ENCODE measurements at places on chromosomes 1 and 21.

DNA sequence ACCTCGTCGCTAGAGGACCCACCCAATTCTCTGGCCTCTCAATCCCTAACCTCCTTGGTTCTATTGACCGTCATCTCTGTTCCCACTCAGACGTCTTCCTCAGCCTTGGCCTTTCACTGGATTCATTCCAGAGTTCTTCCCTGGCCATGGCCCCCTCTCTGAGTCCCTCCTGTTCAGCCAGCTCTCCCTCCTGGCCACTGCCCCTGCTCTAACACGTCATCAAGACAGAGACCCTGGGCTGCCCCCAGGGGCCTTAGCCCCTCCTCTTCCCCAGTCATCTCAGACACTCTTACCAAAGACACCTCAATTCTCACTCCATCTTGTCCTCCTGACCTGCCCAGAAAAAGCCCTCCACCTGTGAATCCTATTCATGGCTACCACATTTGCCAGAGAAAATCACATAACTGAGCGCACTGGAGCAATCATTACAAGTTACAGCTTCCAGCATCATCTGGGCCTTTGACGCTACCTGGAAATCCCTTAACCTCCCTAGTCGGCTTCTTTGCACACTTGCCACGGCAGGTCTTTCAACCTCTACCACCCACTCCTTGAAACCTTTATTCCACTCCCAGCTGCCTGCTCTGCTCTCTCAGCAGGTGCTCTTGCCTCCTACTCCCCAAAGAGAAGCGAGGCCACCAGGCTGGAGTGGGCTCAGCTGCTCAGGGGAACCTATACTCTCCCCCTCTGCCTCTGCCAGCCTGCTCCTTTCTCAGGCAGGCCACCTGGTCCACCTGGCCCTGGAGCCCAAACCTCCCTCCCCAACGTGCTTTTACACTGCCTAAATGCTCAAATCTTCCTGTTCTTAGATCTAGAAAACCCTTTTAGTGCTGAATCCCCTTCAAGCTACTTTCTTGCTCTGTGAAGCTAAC is 14.0 kb downstream of the DCST2 start:
- no peak for DNase-seq

DNA sequence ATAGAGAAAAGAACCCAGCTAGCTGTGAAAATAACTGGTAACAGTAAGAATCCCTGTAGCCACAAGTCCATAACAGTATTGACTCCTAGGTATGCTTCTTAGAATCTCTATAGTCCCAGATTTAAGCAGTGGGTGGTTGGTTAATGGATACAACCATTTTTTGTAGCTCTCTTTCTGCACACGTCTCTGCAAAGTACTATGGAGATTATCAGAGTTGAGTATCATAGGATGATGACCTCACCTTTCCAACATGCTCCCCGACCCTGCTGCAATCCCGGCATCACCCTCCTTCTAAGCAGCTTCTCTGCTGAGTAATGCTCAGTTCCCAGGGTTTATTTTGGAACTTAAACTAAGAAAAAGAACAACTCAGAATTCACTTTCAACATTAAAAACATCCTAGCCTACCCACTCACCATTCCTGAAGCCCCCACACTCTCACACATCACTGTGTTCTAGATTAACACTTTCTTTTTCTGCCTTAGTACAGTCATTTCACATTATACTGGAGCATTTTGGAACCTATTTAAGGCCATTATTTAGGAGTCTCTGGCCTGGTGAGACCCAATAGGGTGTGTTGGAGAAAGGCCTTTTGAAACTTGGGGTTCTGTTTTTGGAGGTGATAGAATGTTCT is 2.7 kb downstream of the MLLT11 start:
- peak; percentile 71 for DNase-seq

- DNase-seq, result no peak
Measured at GRCh38 chr1:202149566-202149965, 5.0 kb upstream of the ARL8A start.

DNA sequence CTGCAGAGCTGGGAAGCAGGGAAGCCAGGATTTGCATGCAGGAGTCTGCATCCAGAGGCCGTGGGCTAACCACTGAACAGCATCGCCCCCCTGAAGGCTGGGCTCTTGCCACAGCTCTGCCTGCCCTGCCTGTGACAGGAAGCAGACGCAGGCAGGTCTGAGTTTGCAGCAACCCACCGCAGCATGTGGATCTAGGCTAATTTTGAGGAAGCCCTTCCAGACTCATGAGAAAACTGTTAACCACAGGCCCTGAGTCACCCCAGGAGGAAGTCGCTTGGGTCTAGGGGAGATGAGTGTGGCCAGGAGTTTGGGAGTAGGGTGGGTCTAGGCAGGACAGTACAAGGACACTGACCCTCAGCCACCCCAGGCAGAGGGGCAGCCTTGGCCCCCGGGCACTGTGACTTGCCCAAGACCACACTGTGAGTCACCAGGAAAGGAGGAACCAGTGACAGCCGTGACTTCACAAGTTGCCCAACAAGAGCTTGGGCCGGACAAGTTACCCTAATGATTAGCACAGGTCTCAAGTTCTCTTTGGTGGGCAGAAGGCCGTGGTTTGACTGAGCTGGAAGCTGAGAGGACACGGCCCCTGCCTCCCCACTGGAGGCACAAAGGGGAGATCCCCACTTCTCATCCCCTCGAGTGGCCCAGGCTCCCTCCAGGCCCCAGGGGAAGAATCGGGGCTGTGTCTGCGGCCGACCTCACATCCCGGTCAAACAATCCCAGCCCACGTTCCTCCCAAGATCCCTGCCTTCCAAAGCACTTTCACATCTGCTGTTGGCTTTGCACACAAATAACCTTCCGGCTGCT is 826 bp downstream of the LAPTM5 start:
- peak; percentile 70 for DNase-seq

- DNase-seq, result no peak
Measured at GRCh38 chr1:187032316-187032981, 203.7 kb downstream of the PLA2G4A start.

DNA sequence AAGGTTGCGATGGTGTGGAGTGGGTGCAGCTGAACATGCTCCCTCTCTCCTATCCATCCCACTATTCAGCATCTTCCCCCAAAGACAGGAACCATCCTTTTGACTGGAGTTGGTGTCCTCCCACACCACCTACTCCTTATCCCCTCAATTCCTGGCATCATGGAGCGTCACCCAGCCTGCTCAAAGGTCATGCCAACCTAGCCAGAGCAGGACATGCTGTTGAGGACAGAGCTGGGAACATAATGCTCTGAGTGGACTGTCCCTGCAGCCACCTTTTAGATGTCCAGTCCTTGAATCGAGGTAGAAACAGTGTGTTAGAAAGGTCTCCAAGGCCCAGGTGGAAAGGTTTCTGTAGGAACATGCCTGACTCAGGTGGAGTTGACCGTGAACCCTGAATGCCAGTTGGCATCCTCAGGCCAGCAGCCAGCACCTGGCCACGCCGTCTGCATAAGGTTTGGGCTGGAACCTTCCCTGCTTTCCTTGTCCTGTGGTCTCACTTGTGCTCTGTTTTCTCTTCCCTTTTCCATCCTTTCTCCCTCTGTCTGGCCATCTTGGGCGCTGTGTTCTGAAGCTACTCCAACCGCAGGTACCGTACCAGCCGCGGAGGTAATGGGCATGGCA is 52.2 kb upstream of the CNTN2 start:
- no peak for DNase-seq

DNA sequence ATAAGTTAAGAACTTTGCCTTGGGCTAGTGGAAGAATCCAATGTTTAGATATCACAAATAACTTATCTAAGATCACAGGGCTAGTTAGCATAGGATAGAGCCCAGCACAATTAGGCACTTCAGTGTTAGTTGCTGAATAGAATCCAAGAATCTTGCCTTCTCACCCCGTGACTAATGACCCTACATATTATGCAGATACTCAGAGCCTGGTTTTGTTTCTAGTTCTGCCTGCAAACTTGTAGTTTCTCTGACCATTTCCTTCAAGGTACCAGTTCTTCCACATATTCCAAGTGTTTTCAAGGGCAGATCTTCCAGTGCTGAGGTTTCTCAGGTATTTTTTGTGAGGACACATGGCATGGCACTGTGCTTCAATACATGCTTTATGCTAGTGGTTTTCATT is 239.3 kb downstream of the KCNK2 start:
- DNase-seq, result no peak

DNA sequence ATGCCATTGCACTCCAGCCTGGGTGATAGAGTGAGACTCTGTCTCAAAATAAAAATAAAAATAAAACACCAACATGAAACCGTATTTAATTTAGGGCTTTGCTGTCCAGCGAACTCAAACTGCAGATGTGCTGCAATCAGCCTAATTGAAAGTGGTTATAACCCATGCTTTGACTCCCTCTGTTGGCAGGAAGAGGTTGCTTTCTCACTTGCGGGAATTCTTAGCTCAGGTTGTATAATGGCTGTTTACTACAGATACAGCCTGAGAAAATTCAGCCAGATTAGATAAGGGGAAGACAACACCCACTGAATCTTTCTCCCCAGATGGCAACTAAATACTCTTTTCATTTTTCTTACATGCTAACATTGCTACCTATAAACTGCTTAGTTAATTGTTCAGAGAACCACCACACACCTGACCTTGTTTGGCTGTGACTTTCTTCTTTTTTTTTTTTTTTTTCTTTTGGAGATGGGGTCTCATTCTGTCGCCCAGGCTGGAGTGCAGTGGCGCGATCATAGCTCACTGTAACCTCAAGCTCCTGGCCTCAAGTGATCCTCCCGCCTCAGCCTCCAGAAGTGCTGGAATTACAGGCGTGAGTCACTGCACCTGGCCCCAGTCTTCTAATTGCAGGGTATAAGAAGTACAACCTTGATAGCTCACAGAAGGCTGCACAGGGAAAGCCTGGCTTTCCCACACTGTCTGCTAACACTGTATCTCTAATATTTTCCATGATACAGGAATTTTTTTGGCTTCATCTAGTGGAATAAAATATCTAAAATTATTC is 34.6 kb downstream of the DNTTIP2 start:
- DNase-seq, result peak; percentile 61

DNA sequence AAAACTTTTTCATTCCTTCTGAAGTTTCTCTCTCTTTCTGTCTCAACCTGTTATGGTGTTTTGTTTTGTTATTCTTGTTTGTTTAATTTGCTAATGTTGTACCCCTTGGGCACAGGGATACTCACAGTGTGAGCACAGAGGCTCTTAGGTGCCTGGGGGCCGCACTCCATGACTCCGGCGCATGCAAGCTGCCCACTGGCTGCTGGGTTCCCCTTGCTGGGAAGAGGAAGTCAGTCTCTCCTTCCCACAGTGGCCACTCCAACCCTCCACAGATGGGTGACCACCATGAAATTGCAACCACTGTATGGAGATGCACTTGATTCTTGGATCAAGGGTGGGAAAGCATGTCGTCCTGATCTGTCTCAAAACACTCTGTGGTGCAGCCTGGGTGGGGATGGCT is 4.6 kb upstream of the CD1A start:
- DNase-seq, result no peak

GRCh38 chr1:119002028-119002686 is 14.0 kb upstream of the TBX15 start:
- peak; percentile 84 for DNase-seq

GRCh38 chr1:150146849-150147542 is 2.7 kb upstream of the PLEKHO1 start:
- DNase-seq, result no peak

DNA sequence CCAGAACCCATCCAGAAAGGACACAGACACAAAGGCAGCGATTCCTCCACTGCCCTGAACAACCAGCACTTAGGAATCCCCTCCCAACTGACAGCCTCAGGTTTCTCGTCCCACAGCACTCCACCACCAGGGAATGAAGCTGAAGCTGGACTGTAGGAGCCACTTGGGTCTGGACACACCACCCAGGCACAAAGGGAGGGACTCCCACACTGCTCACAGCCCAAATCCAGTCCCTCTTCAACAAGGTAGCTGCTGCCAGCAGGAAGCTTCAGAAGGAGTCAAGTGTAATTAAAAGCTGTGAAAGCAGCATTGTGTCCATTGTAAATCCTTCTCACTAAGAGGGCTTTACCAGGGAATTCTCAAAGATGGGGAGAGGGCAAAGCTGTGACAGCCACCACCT is 29.0 kb downstream of the LMX1A start:
- DNase-seq, result no peak

GRCh38 chr1:118618618-118619340 is 369.4 kb downstream of the TBX15 start:
- no peak for DNase-seq

GRCh38 chr1:70807088-70807664 is 240.4 kb downstream of the PTGER3 start:
- DNase-seq, result no peak

- DNase-seq, result no peak
Measured at GRCh38 chr1:40753142-40753882, 30.3 kb upstream of the KCNQ4 start.

DNA sequence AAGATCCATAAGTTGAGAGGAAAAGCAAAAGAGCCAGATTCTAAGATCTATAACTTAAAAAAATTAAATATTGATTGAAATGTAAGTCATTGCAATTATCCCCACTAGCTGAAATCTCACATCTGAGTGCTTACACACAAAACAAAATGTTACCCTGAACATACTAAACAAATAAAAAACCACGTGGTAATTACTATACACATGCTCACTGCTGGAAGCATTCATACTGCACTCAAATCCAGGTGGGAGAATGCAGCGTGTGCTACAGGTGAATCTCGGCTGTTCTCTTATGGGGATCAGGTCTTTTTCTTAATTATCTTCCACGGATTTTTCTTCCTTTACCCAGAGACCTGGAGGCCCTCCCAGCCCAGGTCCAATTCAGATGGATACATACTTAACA is 74.3 kb downstream of the SDC3 start:
- no peak for DNase-seq

GRCh38 chr1:201254625-201255478 is 28.5 kb upstream of the PKP1 start:
- no peak for DNase-seq

DNA sequence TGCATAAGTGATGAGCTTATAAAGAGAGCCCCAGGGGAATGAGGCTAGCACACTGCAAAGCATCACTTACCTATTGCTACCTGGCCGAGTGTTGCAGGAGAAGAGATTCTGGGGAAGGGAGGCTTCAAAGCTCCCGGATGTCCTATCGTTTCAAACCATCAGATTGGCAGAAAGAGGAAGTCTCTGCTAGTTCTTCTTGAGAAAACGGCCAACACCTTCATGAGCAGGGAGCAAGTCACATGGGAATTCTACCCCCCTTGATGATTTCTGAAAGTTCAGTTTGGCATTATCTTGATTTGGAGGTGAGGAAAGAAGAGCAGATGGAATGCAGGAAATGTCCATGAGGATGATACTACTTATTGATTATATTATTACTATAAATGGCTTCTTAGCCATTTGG is 16.2 kb downstream of the SYF2 start:
- no peak for DNase-seq

DNA sequence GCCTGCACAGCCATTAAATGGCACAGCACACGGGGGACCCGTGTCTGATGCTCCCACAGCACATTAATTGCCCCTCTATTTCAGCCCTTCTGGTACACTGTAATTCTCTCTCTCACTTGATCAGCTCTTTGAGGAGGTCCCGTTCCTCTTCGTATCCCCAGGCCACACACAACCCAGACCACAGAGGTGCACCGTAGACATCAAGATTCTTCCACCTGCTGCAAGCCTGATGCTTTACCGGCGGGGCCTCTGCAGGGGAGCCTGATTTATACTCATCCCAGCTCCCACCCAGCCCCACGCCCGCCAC is 759 bp downstream of the SMYD3 start:
- no peak for DNase-seq

- DNase-seq, result no peak
Measured at GRCh38 chr21:15850645-15851044, 120.9 kb downstream of the USP25 start.

GRCh38 chr1:99761774-99762173 is 4.7 kb downstream of the FRRS1 start:
- DNase-seq, result no peak

- no peak for DNase-seq
Measured at GRCh38 chr1:54623216-54624007, at the start of gene FAM151A. TSS of gene FAM151A (minus strand) at chr1:54623525. CDS start at chr1:54623395, 130 bp downstream.

GRCh38 chr1:62590255-62590969 is 6.9 kb upstream of the ANGPTL3 start:
- DNase-seq, result no peak

- DNase-seq, result no peak
Measured at GRCh38 chr1:248926401-248927182, 20.6 kb downstream of the PGBD2 start.

Measured in GM04504 (cell line).